Umbilical cord (tissue), 2 donors: ENCODE measurements at places on chromosomes 11 and 22. TPM values are rescaled to one million over a fixed set of nuclear protein-coding genes. Genes with fewer than 3 reads are reported as not detected.

DNA sequence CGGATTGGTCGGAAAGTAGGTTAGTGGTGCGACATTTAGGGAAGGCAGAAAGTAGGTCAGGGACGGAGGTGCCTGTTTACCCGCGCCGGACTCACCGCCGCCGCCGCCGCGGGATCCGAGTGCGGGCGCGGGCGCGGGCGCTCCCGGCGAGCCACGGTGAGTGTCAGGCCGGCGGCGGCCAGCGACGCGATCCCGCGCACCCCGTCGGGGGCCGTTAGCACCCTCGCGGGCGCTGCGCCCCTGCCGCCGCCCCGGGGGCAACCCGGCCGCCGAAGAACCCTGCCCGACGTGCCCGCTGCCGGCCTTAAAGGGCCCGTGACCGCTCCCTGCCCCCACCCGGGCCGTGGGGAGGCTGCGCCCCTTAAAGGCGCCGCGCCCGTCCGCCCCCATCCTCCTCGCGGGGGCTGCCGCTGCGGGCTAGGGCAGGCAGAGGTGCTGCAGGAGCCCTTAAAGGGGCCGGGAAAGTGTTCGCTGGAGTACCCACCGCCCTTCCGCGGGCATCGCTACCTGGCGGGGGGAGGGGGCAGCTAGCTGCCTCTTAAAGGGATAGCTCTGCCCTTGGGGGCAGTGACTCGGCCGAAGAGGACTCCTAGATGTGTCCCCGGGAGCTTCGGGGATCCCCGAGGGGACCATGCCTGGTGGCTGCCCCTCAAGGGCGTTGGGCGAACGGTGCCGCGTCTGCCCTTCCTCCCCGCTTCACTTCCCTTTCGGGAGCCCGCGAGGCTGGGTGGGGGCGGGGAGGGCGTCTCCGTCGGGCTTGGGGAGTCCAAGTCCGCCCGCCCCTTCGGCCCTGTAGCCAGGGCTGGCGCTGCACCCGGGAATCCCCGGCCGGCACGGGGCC is at the start of gene BMAL1:
Gene BMAL1, plus strand, starts transcription at position 23 of the 841 bp plus-strand sequence. CDS start 76,519 bp downstream, outside the sequence.
- peak; percentile 30 for DNase-seq

DNA sequence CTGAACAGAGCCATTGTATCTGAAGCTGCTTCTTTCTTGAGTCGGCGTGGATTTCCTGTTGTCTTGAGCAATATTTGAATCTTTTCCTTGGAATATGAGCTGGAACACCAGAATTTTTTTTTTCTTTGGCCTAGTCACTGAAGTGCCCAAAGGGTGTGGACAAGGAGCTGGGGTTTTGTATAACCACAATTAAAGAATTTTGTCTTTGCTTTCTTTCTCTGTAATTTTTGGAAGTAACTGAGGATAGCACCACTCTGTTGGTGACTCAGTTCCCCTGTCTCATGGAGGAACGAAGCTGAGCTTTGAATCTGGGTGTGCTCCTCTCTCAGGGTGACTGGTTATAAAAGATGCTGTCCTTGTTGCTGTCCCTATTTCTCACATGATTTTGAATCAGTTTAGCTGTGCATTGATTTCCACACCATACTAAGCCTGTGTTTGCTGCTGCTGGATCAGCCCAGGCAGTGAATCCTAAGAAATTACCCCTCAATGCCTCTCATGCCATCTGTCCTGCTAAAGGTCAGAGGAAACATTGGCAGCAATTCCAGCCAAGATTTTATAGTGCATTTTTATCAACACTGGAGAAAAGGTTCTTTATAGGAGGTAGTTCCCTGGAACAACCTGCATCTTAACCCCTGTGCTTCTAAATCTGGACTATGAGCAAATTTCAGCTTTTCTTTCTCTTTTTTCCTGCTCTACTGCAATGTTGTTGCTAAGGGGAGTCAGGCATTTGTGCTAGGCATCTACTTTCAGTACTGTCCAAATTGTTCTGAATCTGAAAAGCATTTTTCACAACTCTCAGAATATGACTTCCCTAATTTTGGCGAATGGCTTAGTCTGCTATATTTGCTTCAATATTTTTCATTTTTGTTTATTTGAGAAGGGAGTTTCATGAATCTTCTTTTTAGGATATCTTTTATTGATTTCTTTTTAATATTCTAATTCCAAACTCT is 540.8 kb downstream of the SOX6 start:
- DNase-seq = no peak

GRCh38 chr22:26658161-26658560 is 773 bp downstream of the MIAT start:
- DNase-seq = no peak

The CARNS1 gene
- total RNA-seq = 1.2 TPM

The OR56A1 gene
- total RNA-seq = 2.2 TPM

The LMF2 gene
- total RNA-seq = 34.2 TPM

DNA sequence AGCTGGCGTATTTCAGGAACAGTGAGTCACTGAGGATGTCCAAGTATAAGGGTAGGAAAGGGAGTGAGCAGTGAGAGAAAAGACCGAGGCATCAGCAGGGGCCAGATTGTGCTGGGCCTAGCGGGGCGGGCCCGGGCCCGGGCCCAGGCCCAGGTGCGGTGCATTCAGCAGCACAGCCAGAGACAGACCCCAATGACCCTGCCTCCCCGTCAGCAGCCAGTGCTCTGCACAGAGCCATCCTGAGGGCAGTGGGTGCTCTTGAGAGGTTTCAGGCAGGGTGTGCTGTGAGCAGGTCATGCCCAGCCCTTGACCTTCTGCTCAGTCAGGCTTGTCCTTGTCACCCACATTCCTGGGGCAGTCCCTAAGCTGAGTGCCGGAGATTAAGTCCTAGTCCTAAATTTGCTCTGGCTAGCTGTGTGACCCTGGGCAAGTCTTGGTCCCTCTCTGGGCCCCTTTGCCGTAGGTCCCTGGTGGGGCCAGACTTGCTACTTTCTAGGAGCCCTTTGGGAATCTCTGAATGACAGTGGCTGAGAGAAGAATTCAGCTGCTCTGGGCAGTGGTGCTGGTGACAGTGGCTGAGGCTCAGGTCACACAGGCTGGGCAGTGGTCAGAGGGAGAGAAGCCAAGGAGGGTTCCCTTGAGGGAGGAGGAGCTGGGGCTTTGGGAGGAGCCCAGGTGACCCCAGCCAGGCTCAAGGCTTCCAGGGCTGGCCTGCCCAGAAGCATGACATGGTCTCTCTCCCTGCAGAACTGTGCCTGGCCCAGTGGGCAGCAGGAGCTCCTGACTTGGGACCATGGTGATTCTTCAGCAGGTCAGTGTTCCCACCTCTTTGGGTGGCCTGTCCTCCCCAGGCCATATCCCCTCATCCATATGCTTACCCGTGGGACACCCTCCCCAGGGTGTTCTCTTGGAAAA is 2.1 kb downstream of the MYO7A start:
- DNase-seq = no peak

The PANX3 gene
- total RNA-seq = not detected

The TMEM191C gene
- total RNA-seq = 8.9 TPM

GRCh38 chr22:31952472-31952871 is 8.1 kb downstream of the YWHAH start:
- peak; percentile 56 for DNase-seq

DNA sequence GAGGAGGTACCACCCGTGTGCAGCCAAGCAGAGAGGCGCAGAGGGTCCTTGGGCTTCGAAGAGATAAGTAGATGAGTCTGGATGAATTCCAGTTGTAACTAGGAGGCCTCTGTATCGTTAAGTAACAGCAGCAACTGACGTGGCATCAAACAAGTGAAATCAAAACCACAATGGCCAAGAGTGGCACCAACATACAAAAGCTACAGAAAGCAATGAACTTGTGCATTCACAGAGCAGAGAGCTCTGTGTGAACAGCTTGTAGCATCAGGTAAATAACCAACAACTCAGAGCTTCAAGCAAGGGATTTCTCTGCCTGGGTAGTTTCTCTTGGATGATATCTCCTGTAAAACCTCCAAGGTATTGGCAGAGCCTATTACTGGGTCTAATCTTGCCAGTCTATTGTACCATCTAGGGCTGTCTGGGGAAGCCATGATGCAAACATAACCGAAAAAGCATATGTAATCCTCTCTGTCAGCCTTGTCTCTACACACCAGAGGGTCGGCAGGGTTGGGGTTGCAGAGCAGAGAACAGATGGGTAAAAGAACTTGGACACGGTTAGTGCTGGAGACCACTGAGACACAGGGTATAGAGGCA is 83.1 kb upstream of the USP47 start:
- DNase-seq = no peak

The CBLIF gene
- not detected for total RNA-seq

The ACTN3 gene
- total RNA-seq = not detected

GRCh38 chr11:128666397-128666796 is 27.5 kb upstream of the FLI1 start:
- DNase-seq = no peak

- no peak for DNase-seq
Measured at GRCh38 chr11:78635814-78636506, 61.3 kb upstream of the NARS2 start.

- DNase-seq = no peak
Measured at GRCh38 chr22:20491346-20491745, 4.2 kb downstream of the KLHL22 start.

DNA sequence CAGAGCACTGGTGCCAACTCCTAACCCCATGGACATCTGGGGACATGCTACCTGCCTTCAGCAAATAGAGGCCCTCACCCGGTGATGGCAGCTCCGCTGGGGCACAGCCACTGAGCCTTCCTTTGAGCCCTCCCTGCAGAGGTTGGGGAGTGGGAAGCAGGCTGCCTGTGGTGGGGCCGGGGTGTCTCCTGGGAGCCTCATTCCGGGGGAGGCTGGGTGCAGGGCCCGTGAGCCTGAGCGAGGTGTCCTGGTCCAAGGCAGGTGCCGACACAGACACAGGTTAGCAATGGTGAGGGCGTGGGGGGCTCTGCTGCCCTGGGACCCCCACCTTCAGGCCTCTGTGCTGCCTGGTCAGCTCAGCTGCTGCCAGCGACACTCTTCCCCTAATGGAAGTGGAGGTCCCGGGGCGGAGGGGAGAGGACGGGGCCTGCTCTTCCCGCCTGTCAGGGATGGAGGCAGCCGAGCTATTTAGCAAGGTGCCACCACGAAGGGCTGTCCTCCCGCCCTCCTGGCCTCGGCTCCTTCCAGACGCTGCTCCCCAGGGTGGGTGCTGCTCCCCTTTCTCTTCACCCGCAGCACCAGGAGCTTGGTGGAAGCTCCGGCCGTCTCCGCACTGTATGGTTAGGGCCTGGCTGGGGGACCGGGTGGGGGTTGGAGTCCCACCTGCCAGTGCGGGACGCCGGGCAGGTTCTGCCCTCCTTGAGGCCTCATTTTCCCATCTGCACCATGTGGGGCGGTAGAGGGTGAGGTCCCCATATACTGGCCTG is 11.2 kb downstream of the TSPAN4 start:
- no peak for DNase-seq

The CTSC gene
- total RNA-seq = 108 TPM
